Vagina (tissue), 2 donors: ENCODE measurements at places on chromosomes 7 and 10. TPM values are rescaled to one million over a fixed set of nuclear protein-coding genes. Genes with fewer than 3 reads are reported as not detected.

Gene NEUROG3
- total RNA-seq = not detected

Gene FAM25C
- not detected for total RNA-seq

Gene CXCL12
- 112 TPM for total RNA-seq

Gene CALML3
- 50.6 TPM for total RNA-seq

Gene CCDC186
- 25.5 TPM for total RNA-seq

Gene SLC26A3
- not detected for total RNA-seq

Gene STRIP2
- 0.49 TPM for total RNA-seq
